Left kidney (tissue), 8 donors: ENCODE measurements at places on chromosomes 13 and 19. TPM values are rescaled to one million over a fixed set of nuclear protein-coding genes. Genes with fewer than 3 reads are reported as not detected.

- DNase-seq, result no peak
Observed at GRCh38 chr19:40599331-40599901, 1.8 kb upstream of the LTBP4 start.

RAB4B gene
- 8.8 TPM for polyA plus RNA-seq

PSENEN gene
- 54.4 TPM for polyA plus RNA-seq

GRCh38 chr19:42480335-42481095 lies 37.8 kb upstream of the CXCL17 start:
- DNase-seq, result no peak

DNA sequence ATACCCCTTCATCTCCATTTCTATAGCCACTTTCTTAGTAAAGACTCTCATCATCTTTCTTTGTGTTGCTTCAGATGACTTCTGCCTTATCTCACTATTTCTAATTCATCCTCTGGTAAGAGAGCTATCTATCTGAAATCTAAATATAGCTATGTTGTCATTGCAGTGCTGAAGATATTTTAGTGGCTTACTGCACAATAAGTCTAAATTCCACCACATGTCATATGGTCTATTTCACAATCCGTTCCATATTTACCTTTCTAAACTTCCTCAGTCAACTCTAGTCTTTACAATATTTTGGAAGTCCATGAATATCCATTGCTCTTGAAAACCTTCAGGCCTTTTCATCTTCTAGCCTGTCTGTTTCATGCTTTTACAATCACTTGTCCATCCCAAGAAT lies 465.1 kb upstream of the SLC10A2 start:
- DNase-seq, result no peak
